ENCODE measurements at places on chromosomes 2 and 18. TPM values are rescaled to one million over a fixed set of nuclear protein-coding genes. Genes with fewer than 3 reads are reported as not detected.

Gene LRATD1
- polyA plus RNA-seq = 17.0 TPM

GRCh38 chr2:162506706-162507105 lies 162.8 kb downstream of the GCA start:
- no peak for DNase-seq

DNA sequence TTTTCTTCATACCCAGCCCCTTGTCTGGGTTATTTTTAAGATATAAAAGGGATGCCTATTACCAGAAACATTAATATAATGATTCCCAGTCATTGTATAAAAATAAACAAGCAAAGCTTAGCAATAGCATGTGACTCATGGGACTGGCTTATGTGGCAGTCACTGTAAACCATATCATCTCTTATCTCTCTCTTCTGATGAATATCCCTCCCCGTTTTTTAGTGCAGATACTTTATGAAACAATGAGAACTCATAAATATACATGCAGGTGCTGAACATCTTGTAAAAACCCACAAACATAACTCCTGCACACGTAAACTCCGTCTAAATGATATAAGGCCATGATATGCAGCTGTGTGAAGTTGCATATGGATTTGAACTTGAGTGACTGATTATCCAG lies 154.9 kb downstream of the MGAT5 start:
- DNase-seq = no peak

- no peak for DNase-seq
These were observed 480.5 kb upstream of the ZEB2 start for GRCh38 chr2:145000376-145000775.

DNA sequence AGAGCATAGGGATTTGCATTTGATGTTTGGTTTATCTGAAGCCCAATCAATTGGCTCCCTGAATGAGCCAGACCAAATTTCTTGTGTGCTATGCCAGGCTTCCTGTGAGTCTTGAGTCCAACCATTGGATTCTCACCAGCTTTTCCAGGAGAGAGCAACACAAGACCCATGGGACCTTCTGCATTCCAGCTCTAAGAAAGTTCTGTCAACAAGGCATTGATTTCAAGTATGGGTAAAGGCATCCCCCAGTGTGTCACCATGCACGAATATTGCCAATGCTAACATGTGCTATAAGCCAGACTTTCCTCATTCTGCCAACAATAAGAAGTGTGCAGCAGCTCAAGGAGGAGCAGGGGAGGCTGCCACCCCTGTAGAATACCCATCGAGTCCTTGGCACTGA lies 266.6 kb downstream of the ETAA1 start:
- no peak for DNase-seq
